NCI-H510A (cell line): ENCODE measurements at places on chromosomes 11 and 22.

GRCh38 chr22:38710351-38710750, 4.6 kb downstream of the GTPBP1 start:
- DNase-seq, result no peak

DNA sequence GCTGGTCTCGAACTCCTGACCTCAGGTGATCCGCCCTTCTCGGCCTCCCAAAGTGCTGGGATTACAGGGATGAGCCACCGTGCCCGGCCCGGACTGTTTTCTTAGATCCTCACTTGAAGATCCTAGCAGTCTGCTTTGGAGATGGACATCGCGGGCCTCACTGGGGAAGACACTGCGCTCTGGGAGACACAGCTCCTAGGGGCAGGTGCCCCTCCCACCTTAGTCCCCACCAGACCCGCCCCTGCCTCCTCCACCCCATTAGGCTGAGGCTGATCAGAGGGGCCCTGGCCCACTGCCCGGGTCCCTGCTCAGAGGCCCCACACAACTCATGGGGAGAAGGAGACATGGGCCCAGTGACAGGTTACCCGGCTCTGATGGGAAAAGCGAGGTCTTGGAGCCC, 11.3 kb upstream of the LTO1 start:
- no peak for DNase-seq

GRCh38 chr11:15668718-15669117, 554.0 kb downstream of the INSC start:
- no peak for DNase-seq

GRCh38 chr11:108718466-108718865, 53.6 kb downstream of the DDX10 start:
- DNase-seq, result no peak

DNA sequence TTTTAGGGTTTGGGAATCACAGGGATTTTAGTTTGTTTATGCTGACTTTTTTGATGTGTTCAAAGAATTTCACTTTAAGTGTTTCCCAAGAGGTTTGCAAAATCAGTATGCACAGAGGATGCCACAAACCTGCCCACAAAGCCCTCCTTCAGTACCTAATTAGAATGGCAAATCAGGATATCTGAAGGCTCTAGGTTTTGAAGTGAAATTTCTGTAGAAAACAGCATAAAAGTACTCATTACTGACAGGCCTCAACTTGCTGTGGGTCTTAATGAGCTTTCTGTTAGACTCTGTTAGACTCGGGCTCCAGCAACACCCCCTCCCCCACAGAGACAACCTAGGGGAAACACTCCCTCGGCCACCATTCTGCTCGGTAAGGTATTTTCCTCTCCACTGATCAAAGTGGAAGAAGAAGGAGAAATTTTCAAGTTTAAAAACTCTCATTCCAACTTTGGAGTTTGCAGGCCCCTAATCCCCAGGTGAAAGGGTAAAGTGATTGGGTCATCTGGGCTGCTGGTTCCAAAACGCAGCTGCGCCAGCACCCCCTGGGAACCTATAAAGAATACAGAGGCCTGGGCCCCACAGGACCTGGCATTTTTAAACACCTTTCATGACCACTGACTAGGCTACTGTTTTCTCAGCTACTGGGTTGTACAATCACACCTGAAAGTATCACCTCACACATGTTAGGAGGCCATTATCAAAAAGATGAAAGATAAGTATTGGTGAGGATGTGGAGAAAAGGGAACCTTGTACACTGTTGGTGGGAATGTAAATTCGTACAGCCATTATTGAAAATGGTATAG, 67.5 kb downstream of the PLEKHA7 start:
- DNase-seq, result no peak

- no peak for DNase-seq
Measured at GRCh38 chr11:92251980-92252379, 27.4 kb downstream of the FAT3 start.

- no peak for DNase-seq
Measured at GRCh38 chr11:70536051-70536877, 137.9 kb downstream of the CTTN start.

GRCh38 chr22:24950272-24950902, 2.1 kb upstream of the KIAA1671 start:
- DNase-seq, result no peak

DNA sequence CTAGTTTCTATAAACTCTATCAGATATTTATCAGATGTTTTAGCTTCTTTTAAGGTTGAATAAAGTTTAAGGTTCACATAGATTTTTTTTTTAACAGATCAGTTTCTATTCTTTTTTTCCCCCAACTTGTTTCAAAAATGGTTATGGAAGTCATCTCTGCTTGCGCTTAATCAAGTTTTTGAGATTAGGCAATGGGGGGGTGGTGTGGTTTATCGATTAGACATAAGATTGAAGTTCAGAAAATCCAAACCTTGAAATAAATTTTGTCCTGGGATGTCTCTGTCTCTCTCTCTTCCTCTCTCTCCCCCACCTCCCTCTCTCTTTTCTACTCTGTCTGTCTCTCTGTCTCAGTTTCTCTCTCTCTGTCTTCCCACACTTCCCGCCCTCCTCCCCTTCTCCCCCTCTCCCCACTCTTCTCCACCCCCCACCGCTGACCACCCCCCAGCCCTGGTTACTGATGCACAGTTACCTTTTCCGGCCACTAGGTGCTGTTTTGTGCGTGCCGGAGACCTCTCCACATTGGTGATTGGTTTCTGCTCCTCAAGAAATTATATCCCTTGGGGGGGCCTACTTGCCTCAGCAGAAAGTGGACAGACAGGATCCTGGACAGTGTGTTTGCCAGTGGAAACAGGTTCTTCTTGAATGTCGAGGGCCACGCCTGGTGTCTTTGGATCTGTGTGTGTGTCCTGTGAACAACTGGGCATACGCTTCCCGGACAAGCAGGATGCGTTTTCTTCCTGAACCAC, 29.7 kb upstream of the ANO1 start:
- no peak for DNase-seq

DNA sequence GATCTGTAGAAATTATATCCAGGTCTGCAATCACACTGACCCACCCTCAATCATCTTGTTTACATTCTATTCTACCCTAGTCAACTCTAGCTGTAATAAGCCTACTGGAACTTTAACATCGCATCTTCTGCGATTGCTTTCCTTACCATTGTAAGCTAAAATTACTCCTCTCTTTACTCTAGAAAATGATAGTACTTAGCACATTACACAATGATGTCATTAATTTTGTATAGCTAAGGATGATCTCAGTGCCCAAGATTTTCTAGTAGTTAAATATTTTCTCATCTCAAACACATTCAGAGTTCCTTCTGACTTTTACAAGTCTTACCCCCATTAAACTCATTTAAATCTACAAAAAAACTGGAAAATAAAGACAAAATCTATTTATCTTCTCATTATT, 39.6 kb upstream of the CTSC start:
- DNase-seq, result no peak

DNA sequence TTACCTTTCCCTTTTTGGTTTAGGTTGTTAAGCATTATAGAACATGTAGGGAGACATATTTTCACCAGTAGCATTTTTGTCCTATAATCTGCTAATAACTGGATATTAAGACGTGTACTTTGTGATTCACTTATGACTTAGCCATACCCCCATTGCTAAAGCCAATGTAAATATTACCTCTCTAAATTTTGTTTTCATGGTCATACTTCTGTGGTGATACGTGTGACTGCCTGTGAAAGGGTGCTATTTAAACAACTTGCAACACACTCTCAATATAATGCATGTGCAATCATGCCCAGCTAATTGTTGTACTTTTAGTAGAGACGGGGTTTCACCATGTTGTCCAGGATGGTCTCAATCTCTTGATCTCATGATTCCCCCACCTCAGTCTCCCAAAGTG, 36.2 kb upstream of the PAK1 start:
- DNase-seq, result no peak

DNA sequence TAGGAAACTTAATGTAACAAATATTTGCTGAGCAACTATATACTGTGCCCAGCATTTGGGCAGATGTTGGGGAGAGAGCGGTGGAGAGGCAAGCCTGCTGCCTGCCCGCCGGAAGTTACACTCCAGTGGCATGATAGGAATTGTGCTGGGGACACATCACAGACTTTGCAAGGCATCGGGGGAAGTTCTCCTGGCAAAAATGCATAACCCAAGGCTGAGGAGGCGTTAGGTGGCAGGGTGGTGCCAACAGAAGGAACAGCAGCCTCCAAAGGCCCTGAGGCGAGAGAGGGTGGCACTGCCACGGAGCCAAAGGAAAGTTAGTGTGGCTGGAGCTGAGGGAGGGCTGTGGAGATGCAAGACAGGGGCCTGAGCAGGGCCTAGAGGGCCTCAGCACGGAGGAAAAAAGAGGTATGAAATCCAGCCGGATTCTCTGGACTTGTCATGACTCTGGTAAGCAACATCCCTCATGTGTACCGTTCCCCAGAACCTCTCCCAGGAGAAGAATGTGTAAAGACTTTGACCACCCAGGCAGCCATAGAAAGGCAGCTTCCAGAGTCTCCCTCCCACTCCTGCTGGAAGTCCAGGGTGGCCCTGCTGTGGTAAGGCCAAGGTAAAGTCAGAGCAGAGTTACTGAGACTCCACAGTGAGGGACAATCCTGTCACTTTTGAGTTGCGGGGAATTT, 76.1 kb upstream of the RAB1B start:
- no peak for DNase-seq

GRCh38 chr11:15146271-15147003, 31.7 kb downstream of the INSC start:
- no peak for DNase-seq

DNA sequence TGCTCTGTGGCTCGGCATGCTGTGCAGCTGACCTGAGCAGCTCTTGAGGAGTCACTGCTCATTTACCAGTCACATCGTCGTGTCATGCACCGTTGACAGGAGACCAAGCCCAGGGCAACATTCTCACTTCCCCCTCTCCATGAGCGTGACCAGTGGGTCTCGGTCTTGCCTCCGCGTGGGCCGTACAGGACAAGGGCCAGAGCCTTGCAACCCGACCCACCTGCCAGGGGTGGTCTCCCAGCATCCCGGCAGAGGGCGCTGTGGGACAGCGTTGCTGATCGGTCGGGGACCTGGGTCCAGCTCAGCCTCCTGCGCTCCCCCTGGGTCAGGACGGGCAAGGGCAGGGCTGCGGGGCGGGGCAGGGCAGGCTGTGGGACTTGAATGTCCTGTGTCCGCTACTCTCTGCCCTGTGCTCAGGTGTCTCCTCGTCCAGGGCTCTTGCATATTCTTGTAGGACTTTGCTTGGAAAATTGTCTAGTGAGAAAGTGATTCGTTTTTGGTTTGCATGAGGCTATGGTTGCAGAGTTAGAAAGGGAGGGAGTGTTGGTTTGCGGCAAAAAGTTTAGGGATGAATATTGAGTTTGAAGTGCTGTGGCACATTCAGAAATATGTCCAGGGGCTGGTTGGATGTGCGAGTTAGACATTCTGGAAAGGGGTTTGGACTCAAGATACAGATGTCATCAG, 16.2 kb downstream of the EIF4G2 start:
- peak; percentile 43 for DNase-seq

- no peak for DNase-seq
Measured at GRCh38 chr22:28015676-28016601, 96.9 kb upstream of the PITPNB start.

DNA sequence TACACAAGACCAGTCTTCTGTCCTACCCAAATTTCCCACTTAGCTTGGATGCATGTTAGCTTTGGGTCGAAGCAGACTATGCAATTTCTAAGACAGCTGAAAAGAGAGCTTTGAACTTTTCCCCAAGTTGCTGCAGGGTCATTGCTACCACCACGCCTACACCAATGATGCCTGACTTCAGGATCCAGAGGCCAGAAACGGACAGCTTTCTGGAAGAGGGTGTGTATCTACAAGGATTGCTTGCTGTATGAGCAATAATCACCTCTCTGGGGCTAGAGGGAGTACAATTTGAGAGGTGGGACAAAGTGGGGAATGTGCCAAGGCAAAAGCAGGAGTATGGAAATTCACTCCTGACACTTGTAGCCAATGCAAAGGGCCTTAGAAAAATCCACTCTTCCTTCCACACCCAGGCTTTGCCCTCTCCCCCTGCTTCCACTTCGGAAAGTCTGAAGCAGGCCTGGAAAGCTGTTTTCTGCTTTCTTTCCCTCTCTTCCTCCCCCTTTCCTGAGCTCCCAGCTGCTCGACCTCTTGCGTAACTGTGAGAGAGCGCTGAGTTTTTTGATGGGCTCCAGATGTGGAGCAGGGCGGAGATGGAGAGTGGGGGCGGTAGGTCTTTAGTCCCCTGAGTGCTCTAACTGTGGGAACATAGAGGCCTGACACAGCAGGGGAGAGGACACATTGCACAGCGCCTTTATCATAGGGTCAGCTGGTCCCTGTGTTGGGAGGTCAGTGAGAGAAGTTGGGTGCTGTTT, 2.1 kb upstream of the PHLDB1 start:
- no peak for DNase-seq

GRCh38 chr11:105689631-105690030, 79.8 kb downstream of the GRIA4 start:
- no peak for DNase-seq

DNA sequence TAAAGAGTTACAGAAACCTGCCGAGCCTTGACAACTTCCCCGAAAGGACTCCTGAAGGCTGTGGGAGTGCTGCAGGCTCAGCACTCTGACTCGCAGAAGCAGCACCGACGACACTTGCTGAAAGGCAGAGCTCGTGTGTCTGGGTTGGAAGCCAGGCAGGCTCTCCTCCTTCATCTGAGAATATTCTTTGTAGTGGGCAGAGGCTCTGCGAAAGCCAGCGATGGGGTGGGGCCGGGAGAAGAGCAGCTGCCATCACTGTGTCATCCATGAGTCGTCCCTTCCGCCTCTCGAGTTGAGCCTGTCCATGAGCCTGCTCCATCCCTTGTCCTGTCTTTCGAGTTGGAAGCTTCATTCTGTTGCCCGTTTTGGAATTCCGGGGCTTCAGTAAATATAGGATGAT, 11.9 kb downstream of the GLB1L2 start:
- DNase-seq, result no peak

- DNase-seq, result no peak
Measured at GRCh38 chr22:48346911-48347310, 1480.8 kb downstream of the BRD1 start.

DNA sequence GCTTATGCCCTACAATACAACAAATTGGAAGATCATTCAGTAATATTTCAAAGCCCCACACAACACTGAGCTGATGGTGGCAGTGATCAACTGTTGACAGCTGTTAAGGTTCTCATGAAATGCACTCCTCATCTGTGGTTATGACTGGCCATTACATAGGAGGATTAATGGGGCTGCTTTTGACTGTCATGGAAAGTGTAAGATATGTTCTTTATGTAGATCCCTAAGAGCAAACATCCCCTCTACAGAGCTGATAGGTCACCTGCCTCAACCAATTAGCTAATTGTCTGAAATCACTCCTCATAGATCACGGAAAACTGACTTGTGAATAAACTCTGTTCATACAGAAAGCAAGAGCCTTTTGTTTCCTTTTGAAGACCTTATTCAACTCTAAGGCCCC, 78.1 kb downstream of the GAB2 start:
- DNase-seq, result no peak
